ENCODE measurements at places on chromosomes 13 and 19. TPM values are rescaled to one million over a fixed set of nuclear protein-coding genes. Genes with fewer than 3 reads are reported as not detected.

DNA sequence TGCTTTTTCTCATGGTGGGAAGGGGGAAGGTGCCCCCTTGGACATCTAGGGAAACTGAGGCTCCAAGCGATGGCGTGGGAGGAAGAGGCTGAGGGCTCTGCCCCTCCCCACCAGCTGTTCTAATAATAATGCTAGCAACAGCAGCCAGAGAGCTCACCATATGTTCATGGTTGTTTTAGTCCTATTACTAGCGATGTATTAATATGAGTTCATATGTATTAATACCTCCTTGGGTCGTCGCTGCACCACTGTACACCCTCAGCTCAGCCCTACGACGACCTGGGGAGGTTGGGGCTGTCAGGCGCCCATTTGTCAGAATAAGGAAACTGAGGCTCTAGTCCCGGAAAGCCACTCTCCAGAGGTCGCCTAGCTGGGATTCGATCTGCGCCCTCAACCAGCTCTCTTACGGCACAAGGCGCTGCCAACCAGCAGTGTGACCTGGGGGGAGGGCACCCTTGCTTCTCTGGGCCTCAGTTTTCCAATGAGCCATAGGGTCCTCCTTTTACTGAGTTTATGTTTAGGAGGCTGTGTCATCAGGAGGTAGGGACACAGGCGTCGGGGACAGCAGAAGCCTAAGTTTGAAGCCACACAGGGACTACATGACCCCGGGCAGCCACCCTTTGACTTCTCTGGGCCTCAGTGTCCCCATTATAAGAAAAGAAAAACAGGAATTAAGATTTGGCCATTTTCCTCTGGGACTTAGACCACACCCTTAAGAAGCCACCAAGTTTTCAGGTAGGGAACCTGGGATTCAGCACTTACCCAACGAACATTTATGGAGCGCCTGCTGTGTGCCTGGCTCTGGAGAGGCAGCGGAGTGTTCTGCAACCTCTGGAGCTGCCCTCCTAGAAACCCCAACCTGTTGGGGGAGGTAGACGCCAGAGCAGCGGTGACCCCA, 664 bp downstream of the MAST3 start:
- no peak for DNase-seq

GRCh38 chr19:2282062-2282861, at the start of gene PEAK3:
Gene PEAK3 (minus strand): TSS chr19:2282175. CDS start chr19:2280931, 1,244 bp downstream.
- DNase-seq, result no peak

Gene TEX30
- total RNA-seq, result 11.1 TPM

Gene EDDM13
- 0.79 TPM for total RNA-seq

Gene SMIM24
- total RNA-seq, result not detected

Gene KCNJ14
- 1.2 TPM for total RNA-seq

Gene USHBP1
- total RNA-seq, result 2.0 TPM
